Activated T-cell treated with anti-CD3 and anti-CD28 coated beads, Interleukin-2, amount 50 U/mL, for 48 hours (primary cell): ENCODE measurements at places on chromosomes 1 and 21.

- DNase-seq, result no peak
These were observed 90.2 kb downstream of the ESRRG start for GRCh38 chr1:216632980-216633379.

DNA sequence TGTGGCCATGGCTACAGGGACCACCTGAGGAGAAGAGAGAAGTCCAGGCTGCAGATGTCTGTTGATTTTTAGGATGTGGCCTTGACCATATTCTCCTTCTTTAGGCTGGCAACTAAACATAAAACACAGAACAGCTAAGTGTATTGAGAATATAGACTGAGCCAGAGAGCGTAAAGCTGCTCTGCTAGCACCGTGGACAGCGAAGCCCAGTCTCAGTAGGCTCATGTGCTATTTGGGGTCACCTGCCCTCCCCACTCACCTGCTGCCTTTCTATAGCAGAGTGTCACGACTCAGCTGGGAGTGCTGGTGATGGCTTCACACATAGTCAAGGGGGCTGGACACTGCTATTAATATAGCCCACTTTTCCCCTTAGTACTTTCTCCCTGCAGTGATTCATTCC lies 278.5 kb downstream of the KCNH1 start:
- no peak for DNase-seq

DNA sequence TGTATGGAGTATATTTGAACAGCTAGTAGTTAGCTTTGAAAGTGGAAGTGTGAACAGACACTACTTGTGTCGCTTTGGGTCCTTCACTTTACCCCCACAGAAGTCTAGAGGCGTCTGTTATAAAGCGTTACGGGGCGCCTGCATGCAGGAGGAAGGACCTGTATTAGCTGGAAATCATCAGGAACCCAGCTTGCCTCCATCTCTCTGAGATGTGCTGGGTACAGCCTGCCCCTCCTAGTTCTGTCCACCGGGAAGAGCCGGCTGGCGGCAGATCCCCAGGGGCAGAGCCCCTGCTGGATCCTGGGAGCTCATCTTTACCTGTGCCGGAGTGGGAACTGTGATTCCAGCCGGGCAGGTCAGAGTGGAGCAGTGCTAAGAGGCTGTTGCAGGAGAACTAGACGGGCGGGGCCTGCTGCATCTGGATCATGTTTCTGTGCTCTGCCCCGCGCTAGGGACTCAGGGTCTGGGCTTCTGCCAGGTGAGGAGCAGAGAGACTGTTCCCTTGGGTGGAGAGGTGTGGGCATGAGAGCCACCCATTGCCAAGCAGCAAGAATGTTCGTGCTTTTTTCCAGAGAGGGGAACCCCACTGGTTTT lies 22.3 kb upstream of the SPSB1 start:
- DNase-seq, result no peak

- no peak for DNase-seq
These were observed 674 bp downstream of the CEP350 start for GRCh38 chr1:179955287-179955680.

- DNase-seq, result no peak
These were observed 328.1 kb upstream of the LYPLAL1 start for GRCh38 chr1:218845589-218845988.

DNA sequence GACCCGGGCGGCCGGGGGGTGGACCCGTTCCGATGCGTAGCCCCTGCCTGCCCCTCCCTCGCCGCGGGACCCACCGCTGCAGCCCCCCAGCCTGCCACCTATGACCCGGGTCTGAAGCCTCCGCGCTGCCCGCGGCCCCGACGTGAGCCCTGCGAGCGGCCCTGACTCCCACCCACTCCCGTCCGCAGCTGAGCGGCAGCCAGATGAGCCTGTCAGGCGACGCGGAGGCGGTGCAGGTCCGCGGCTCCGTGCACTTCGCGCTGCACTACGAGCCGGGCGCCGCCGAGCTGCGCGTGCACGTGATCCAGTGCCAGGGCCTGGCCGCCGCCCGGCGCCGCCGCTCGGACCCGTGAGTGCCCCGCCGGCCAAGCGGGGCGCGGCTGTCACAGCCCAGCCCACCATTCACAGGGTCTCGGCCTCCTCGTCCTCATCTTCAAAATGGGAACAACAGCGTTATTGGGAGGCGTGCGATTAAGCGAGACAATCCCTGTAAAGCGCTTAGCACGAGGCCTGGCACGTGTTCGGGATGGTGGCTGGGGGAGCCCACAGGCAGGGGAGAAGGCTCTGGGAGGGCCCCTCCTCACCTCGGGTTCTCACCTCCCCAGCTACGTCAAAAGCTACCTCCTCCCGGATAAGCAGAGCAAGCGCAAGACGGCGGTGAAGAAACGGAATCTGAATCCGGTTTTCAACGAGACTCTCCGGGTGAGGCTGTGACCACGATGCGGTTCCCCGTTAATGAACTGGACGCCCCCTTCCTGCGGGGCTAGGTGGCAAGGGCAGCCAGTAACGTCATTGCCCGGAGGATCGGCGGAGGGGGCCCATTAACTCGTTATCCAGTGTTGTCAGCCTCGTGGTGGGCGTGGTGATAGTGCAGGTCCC lies 8.2 kb downstream of the SYTL1 start:
- no peak for DNase-seq

GRCh38 chr1:156430866-156431265 lies 61.9 kb downstream of the RHBG start:
- DNase-seq, result no peak
